ENCODE measurements at places on chromosomes 4 and X.
A peak's percentile ranks its signal among the peaks of the same experiment; 100 is the strongest.

DNA sequence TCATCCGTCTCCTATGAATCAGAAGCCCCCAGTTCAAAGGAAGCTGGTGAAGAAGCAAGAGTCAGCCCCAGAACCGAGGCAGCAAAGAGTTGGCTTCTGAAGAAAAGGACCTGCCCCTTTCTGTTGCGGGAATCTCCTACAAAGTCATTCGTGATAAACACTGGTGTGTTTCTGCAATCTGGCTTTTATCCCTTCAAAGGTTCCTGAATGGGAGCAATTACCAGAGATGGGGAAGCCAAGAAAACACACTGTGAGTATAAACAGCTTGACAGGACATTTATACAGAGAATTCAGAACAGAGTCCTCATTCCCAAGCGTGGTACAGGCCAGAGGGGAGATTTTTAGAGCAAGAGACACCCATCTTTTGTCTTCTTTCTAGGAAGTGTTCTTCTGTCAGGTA is 226.8 kb upstream of the LNX1 start:
- H3K27ac ChIP-seq, result no peak overlapping the region
- no peaks in the 10 kb centered on the region for H3K27me3 ChIP-seq
- no peak overlapping the region for H3K4me3 ChIP-seq
- DNase-seq, result no peak
- no peaks in the 10 kb centered on the region for H3K4me1 ChIP-seq

GRCh38 chr4:9849538-9849920 is 68.1 kb downstream of the DRD5 start:
- H3K36me3 ChIP-seq, result no peaks in the 10 kb centered on the region
- H3K4me1 ChIP-seq, result no peaks in the 10 kb centered on the region

DNA sequence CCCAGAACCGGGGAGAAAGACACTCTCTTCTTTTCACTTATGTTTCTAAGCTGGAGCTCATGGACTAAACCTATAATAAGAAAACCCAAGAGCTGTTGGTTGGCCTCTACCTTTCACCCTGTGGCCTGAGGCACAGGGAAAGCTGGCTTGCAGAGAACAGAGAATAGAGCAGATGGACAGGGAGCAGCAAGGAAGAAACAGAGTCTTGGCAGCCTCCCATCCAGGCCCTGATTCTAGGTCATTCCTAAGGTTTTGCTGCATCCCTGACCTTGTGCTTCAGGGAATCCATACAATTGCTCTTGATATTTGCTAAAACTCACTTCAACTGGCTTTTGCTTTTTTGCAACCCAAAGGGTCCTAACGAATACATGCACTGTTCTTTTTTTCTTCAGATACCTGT is 87.8 kb downstream of the SMIM20 start:
- DNase-seq, result no peak
- no peaks in the 10 kb centered on the region for H3K36me3 ChIP-seq
- H3K4me1 ChIP-seq, result no peaks in the 10 kb centered on the region
- no peak overlapping the region for H3K4me3 ChIP-seq
- H3K27ac ChIP-seq, result no peak overlapping the region
- H3K27me3 ChIP-seq, result no peaks in the 10 kb centered on the region

GRCh38 chr4:19650903-19651864 is 600.5 kb upstream of the SLIT2 start:
- no peaks in the 10 kb centered on the region for H3K4me1 ChIP-seq
- no peak for DNase-seq
- H3K27ac ChIP-seq, result no peak overlapping the region
- H3K4me3 ChIP-seq, result no peak overlapping the region

- DNase-seq, result no peak
- no peak overlapping the region for H3K27ac ChIP-seq
- H3K27me3 ChIP-seq, result no peaks in the 10 kb centered on the region
- H3K4me3 ChIP-seq, result no peak overlapping the region
Observed at GRCh38 chr4:80006935-80007744, 65.9 kb downstream of the ANTXR2 start.

DNA sequence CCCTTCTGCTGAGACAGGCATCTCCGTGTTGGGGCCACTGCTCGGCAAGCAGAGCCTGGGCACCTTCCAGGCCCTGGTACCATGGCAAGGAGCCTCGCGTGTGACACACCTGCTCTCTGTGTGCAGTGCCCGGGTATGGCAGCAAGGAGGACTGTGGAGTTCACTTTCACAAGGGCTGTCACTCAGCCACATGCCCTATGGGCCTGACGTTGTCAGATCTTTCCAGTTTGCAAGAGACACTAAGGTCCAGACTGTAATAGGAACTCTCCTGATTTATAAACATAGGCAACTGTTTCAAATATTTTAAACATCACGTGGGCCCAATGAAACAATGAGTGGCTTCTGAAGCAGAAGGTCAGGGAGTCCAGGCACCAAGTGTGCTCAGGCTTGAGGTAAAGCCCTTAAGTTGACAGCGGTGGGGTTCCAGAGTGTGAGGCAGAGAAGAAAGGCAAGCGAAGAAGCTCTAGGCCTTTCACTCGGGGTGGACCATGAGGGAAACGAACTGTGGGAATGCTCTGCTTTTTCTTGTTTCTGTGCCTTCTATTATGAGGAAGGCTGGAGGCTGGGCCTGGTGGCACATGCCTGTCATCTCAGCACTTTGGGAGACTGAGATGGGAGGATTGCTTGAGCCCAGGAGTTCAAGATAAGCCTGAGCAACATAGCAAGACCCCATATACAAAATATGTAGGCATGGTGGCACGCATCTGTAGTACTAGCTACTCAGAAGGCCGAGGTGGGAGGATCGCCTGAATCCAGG is 108.6 kb upstream of the TRIM2 start:
- no peak overlapping the region for H3K27ac ChIP-seq
- no peaks in the 10 kb centered on the region for H3K4me1 ChIP-seq
- DNase-seq, result no peak
- H3K27me3 ChIP-seq, result no peaks in the 10 kb centered on the region
- H3K4me3 ChIP-seq, result no peak overlapping the region
- no peaks in the 10 kb centered on the region for H3K36me3 ChIP-seq

DNA sequence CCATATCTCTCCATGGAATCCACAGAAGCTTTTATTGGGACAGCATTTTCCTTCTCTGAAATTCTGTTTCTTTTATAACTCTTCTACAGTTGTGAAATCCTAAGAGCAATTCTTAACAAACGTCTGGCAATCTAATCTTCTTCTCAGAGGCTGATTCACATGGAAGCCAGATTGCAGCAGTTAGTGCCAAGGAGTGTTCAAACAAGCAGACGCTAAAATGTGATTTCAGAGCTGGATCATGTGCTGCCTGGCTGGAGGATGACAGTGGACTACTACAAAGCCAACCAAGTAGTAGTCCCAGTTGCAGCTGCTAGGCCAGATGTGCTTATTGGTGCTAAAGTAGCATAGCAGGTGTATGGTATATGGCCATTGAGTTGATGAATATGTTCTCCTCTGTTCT is 27.7 kb upstream of the GLRB start:
- H3K27ac ChIP-seq, result no peak overlapping the region
- H3K4me1 ChIP-seq, result no peaks in the 10 kb centered on the region
- H3K27me3 ChIP-seq, result no peaks in the 10 kb centered on the region
- DNase-seq, result no peak
- H3K4me3 ChIP-seq, result no peak overlapping the region
- no peaks in the 10 kb centered on the region for H3K36me3 ChIP-seq

- H3K27ac ChIP-seq, result no peak overlapping the region
- H3K4me3 ChIP-seq, result no peak overlapping the region
- H3K27me3 ChIP-seq, result no peaks in the 10 kb centered on the region
- no peaks in the 10 kb centered on the region for H3K4me1 ChIP-seq
Observed at GRCh38 chr4:38523524-38524448, 140.2 kb upstream of the KLF3 start.

- H3K27ac ChIP-seq, result no peak overlapping the region
- H3K27me3 ChIP-seq, result no peaks in the 10 kb centered on the region
- no peaks in the 10 kb centered on the region for H3K4me1 ChIP-seq
- no peak overlapping the region for H3K4me3 ChIP-seq
Observed at GRCh38 chr4:77284036-77284435, 127.0 kb downstream of the CCNG2 start.

DNA sequence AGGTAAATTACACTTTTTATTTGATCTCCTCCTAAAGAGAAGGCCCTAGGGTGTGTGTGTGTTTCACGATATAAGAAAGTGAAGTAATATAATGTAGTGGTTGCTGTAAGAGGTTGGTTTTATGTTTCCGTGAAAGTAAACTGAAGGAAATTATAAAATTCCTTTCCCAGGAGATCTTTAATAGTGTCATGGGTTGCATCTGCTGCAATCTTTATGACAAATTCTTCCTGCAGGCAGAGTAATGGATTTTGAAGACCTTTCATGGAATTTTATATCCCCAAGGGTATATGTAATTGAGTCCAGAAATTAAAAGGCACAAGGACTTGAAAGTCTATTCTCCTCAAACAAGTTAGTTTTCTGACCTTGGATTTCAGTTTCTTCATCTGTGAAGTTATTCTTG is 538.6 kb downstream of the ANKRD50 start:
- H3K36me3 ChIP-seq, result no peaks in the 10 kb centered on the region
- H3K27ac ChIP-seq, result no peak overlapping the region
- DNase-seq, result no peak
- H3K4me1 ChIP-seq, result no peaks in the 10 kb centered on the region

GRCh38 chrX:32087663-32088062 is 1015.8 kb upstream of the FTHL17 start:
- H3K27ac ChIP-seq, result no peak overlapping the region
- H3K27me3 ChIP-seq, result no peaks in the 10 kb centered on the region
- no peaks in the 10 kb centered on the region for H3K4me1 ChIP-seq
- H3K36me3 ChIP-seq, result no peaks in the 10 kb centered on the region

GRCh38 chr4:145815027-145815612 is 123.5 kb downstream of the ZNF827 start:
- no peak overlapping the region for H3K4me3 ChIP-seq
- H3K4me1 ChIP-seq, result no peaks in the 10 kb centered on the region
- H3K27ac ChIP-seq, result no peak overlapping the region
- no peak for DNase-seq
- H3K27me3 ChIP-seq, result no peaks in the 10 kb centered on the region

GRCh38 chr4:41796545-41797210 is 48.2 kb upstream of the PHOX2B start:
- no peak overlapping the region for H3K4me3 ChIP-seq
- DNase-seq, result no peak
- no peaks in the 10 kb centered on the region for H3K36me3 ChIP-seq
- no peaks in the 10 kb centered on the region for H3K4me1 ChIP-seq
- peaks cover 4% of the 10 kb centered on the region for H3K27me3 ChIP-seq

GRCh38 chrX:19695884-19696283 is 180.6 kb upstream of the MAP3K15 start:
- no peak for DNase-seq
- no peaks in the 10 kb centered on the region for H3K4me1 ChIP-seq
- no peak overlapping the region for H3K27ac ChIP-seq
- no peak overlapping the region for H3K4me3 ChIP-seq
- H3K36me3 ChIP-seq, result no peaks in the 10 kb centered on the region
- no peaks in the 10 kb centered on the region for H3K27me3 ChIP-seq

DNA sequence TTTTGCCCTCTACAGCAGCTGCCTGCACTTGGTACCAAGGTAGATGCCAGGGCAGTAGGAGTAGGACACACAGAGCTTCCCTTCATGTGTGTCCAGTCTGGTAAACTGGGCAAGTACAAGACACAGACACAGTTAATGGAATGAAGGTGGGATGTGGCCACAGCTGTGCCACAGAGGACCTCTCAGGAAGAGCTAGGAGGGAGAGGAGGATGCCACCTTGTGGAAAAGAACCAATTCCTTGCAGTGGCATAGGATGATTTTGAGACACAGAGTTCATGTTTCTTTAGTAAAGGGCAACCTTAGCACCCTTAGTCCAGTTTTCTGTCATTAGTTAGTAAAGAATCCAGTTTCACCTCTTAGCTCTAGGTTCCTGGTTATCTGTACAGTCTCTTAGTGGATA is 36.3 kb upstream of the TBC1D14 start:
- no peak overlapping the region for H3K4me3 ChIP-seq
- H3K36me3 ChIP-seq, result peaks cover 10% of the 10 kb centered on the region
- DNase-seq, result no peak
- no peaks in the 10 kb centered on the region for H3K4me1 ChIP-seq

GRCh38 chr4:15470128-15470475 is 420 bp downstream of the CC2D2A start:
- H3K4me3 ChIP-seq, result peak overlapping the region; percentile 38
- no peaks in the 10 kb centered on the region for H3K36me3 ChIP-seq
- no peak for DNase-seq

GRCh38 chr4:177528620-177529019 is 86.4 kb upstream of the AGA start:
- H3K27ac ChIP-seq, result no peak overlapping the region
- no peak overlapping the region for H3K4me3 ChIP-seq
- no peaks in the 10 kb centered on the region for H3K4me1 ChIP-seq
- no peaks in the 10 kb centered on the region for H3K36me3 ChIP-seq
- DNase-seq, result no peak

- H3K4me1 ChIP-seq, result no peaks in the 10 kb centered on the region
- no peak for DNase-seq
- H3K27me3 ChIP-seq, result no peaks in the 10 kb centered on the region
- H3K4me3 ChIP-seq, result no peak overlapping the region
- H3K27ac ChIP-seq, result no peak overlapping the region
Observed at GRCh38 chr4:72677265-72677664, 108.2 kb upstream of the ADAMTS3 start.

DNA sequence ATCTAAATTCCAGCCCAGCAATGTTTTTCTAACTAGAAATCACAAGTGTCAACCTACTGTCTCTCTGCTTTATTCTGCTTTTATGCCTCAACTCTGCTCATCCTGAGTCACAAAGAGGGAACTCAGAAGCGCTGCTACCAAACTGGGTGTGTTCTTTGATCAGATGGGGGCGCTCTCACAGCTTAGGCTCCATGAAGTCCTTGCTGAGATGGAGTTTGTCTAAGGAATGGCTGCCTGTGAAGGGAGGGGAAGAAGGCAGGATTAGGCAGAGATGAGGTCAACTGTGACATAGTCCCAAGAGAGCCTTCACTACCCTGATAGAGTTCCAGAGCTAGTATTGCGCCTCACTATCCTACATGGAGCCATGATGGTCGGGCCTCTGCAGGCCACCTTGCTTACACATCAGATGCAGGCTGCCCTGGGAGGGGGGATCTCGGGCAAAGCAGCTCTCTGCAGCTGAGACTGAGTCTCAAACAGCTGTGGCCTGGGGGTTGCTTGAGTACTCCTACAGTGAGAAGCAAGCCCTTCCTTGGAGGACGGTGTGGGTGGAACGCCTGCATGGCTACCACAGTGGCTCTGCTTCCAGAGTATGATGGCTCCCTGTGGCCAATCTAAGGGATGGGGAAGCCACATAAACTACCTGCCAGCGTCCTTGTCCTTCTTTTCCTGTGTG is 219.9 kb downstream of the CCNG2 start:
- H3K27me3 ChIP-seq, result no peaks in the 10 kb centered on the region
- no peaks in the 10 kb centered on the region for H3K4me1 ChIP-seq
- no peak overlapping the region for H3K27ac ChIP-seq
- no peak overlapping the region for H3K4me3 ChIP-seq
- no peaks in the 10 kb centered on the region for H3K36me3 ChIP-seq

- no peak for DNase-seq
- H3K27ac ChIP-seq, result no peak overlapping the region
- H3K4me1 ChIP-seq, result no peaks in the 10 kb centered on the region
- no peak overlapping the region for H3K4me3 ChIP-seq
Observed at GRCh38 chr4:149311076-149311475, 504.6 kb downstream of the IQCM start.

DNA sequence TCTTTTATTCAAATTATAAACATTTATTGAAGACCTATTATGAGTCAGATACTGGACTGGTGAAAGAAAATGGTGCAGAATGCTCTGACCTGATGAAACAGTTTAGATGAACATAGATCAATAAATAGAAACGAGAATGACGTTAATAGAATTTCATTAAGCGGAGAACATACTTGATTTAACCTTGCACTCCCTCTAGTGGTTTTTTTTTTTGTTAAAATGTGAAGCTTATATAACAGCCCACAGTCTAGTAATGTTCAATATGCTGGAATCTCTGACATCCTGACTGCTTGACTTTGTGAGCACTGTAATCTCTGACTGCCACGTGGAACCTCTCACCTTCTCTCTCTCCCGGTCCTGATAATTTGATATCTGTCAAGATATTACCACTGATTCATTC is 32.3 kb downstream of the HDAC8 start:
- no peaks in the 10 kb centered on the region for H3K4me1 ChIP-seq
- H3K36me3 ChIP-seq, result no peaks in the 10 kb centered on the region
- DNase-seq, result no peak
